ENCODE measurements at places on chromosomes 5 and 9.

DNA sequence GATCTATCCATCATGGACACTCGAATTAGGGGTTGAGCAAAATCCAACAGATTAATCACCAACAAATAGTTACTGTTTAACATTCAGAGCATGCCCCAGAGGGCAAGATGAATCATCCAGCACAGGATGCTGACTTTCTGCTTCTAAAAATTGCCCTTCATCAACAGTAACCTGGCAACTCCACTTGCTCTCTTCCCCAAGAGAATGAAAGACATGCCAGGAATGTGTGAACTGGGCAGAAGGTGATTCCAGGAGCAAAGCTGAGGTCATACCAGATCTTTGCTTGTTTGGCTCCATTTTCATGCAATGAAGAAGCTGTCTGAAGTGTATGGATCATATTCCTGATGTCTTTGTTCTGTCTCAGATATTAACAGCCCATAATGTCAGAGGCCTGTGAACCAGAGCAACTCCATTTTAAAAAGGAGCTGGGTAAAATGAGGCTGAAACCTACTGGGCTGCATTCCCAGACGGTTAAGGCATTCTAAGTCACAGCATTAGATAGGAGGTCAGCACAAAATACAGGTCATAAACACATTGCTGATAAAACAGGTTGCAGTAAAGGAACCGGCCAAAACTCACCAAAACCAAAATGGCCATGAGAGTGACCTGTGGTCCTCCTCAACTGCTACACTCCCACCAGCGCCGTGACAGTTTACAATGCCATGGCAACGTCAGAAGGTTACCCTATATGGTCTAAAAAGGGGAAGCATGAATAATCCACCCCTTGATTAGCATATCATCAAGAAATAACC, 2.5 kb upstream of the ZNF367 start:
- no peak for DNase-seq

DNA sequence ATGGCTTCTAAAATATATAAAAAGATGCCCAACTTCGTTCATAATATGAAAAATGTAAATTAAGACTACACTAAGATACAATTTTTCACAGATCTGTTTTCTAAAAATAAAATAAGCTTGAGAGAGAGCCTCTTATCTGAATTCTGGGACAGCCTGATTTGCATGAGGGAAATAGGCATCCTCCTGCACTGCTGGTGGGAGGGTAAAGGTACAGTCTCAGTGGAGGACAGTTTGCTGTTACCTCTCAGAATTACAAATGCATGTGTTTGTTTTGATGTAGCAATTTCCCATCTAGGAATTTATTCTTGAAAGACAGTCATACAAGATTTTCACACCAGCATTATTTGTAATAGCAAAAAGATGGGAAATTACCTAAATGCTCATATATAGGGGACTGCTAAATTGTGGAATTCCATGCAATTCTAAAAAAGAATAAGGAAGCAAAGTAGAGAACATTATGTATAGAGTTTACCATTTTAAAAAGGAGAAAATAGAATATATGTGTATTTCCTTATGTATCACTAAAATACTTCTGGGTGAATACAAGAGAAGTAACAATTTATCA, 75.7 kb downstream of the ZSWIM6 start:
- DNase-seq: no peak

DNA sequence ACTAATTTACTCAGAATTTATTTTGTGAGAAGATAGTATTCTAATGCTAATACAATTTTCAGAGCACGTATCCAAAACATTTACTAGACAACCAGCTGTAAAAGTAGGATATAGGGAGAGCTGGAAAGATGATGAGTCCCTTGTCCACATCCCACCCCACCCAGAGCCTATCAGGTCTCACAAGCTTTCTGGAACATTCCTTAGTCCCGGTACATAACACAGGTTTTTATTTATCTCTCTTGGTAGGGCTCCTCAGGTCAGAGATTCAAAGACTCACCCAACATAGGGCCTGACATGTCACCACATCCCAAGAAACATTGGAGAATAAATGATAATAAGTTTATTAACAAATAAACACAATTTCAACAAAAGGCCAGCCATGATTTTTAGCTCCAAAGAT, 13.8 kb upstream of the RAD23B start:
- no peak for DNase-seq

GRCh38 chr9:124869986-124870560, 8.1 kb downstream of the ARPC5L start:
- DNase-seq: peak; percentile 59

DNA sequence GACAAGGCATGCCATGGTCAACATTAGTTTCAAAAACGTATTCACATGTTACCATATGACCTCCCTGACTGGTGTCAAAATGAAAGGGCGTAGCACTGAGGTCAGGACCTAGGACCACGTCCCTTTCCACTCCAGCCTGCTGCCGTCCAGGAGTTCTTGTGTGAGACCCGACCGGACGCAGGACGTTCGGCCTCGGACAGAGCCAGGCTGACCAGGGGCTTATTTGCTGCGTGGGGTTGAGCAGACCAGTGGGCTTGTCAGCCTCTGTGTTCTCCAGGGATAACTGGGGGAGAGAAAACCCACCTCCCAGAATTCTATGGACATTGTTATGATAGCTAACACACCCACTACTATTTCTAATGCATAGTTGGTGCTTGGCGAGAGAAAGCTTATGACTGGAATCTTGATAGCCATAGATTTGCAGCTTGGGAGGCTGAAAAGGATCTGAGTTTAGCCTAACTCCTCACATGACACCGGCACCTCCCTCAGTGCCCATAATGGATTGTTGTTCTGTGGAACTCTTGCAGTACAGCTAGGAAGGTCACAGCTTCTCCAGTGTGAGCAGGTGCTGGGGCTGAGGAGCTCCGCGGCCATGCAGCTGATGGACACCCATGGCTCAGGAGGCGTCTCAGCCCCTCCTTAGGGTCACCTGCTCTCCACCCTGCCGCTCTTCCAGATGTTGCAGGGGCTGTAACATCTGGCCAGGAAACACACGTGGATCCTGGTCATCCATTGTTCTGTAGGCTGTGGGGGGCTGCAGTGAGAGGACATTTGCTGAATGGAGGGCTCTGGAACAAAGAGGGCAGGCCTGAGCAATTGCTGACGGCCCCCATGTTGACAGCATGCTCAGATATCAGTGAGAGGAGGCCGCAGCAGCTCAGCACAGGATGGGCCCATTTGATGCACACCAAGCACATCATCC, 368.4 kb downstream of the IRX2 start:
- DNase-seq: no peak

- no peak for DNase-seq
Measured at GRCh38 chr5:107401470-107402122, 269.1 kb downstream of the EFNA5 start.

- no peak for DNase-seq
Measured at GRCh38 chr9:125529589-125530515, 177.2 kb downstream of the MAPKAP1 start.

GRCh38 chr5:143207563-143208364, 195.7 kb downstream of the NR3C1 start:
- DNase-seq: no peak

- no peak for DNase-seq
Measured at GRCh38 chr9:72633966-72634365, 112.6 kb downstream of the TMC1 start.
